Astrocyte (in vitro differentiated cells and primary cell): ENCODE measurements at places on chromosomes 7 and 10. TPM values are rescaled to one million over a fixed set of nuclear protein-coding genes. Genes with fewer than 3 reads are reported as not detected.

GRCh38 chr7:98404840-98405239, 4.0 kb upstream of the BAIAP2L1 start:
- no peak for DNase-seq

DNA sequence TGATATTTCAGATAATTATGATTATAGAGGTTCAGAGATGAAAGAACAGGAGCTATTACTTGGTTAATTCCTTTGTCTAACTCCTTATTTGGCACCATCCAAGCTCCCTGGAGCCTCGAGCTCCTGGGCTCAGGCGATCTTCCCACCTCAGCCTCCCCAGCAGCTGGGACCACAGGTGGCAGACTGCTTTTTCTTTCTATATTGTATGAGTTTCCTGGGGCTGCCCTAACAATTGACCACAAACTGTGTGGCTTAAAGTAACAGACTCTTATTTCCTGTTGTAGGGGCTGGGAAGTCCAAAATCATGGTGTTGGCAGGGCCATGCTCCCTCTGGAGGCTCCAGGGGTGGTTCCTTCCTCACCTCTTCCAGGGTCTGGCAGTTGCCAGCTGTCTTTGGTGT, 163.3 kb upstream of the ADCY1 start:
- DNase-seq, result no peak

DNA sequence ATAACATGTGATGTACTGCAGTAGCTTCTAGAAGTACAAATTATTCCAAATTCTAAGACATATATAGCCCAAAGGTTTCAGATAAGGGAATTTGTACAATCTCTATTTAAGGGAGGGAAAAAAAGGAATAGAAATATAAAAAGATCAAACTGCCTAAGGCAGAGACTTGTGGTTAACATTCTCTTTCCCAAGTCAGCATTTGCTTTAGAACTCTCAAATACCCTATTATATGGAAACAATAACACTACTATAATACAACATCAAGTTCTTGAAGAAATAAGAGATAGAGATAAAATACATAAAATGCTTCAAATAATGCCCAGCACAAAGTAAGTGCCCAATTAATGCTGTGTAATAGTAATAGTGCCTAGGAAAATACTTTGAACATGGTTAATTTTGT, 123.1 kb downstream of the CRPPA start:
- DNase-seq, result no peak

DNA sequence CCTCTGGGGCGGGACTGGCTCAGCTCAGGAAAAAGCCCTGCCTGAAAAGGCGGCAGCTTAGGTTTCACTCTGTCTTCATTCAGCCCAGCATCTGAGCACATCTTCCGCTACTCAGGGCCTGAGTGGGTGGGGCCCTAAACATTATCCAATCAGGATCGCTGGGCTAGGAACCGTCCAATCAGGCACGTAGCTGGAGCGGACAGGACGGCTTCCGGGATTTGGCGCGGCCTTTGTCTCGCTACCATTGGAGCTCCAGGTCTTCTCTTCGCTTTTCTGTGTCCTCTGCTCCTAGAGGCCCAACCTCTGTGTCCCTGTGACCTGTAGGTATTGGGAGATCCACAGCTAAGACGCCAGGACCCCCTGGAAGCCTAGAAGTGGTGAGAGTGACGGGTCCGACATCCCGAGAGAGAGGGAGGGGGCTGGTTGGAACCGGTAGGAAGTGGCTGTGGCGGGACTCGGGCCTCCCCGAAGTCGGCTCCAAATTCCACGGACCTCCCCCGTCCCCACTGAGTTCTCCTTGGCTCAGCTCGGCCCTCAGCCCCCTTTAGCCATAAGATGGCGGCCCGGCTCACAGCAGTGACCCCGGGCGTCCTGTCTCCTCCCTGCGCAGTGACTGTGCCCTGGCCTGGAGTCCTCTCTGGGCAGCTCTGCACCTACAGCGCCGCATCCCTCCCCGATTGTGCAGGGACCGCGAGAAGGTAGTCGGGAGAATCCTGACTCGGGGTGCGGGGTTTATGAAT, 99.1 kb downstream of the ZNF680 start:
- peak; percentile 56 for DNase-seq

DNA sequence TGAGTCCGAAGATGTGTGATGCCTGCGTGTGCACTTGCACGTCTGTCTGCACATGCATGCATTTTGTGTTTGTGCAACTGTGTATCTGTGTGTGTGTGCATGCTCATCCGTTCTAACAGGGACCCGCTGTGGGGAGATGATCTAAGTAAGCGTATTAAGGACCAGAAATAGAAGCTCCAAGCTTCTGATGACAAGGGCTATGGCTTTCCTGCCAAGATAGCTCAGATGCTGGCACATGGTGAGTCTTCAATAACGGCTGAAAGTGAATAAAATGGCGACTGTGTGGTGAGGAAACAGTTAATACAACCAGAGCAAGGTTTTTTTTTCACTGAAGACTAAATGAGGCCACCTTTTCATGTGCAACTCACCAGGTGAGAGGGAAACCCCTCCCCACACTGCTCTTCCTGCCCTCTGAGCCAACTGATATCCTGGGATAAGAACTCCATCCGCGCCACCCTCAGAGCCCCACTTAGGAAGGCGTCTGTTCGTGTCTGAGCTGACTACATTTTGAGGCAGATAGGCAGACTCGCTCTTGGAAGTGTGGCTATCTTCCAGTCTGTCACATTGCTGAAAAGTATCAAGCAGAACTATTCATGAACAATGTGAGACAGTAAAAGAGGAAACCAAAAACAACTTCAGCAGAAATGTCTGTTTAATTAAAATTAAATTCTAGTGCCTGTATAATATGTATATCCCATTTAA, 47.4 kb upstream of the TCERG1L start:
- no peak for DNase-seq

DNA sequence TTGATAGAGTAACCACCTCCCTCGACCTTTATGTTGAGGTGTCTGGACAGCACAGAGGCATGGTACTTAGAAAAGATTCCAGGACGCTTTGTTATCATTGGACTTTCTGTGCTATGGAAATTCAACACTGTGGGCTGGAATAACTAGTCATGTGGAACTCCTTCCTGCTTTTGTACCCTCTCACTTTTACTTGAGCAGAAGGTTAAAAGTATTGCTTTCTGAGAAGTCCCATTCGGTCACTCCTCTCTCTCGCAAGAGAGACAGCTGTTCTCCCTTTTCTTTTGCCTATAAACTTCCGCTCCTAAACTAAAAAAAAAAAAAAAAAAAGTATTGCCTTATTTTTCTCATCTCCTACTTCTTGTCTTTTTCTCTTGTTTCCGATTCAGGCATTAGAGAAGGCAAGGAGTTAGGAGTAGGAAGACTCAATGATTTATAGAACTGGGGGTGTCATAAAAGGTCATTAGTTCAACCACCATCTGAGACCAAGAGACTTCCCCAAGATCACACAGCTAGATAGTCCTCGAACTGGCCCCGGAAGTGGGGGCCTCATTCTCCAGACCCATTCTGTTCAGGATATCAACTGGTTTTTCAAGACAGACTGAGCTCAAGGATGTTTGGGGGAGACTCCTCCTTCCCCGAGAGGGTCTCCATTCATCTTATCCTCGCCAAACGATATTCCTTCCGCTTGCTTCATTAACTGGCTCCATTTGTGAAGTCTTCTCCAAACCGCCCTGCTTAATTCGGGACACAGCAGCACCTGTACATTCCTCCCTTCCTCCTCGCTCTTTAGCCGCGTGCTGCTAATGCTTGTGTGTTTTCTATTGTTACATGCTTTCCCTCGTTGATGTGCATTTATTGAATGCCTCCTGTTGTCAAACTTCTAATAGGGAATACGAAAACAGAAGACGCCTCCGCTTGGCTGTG, 995 bp upstream of the INPP5F start:
- DNase-seq, result peak; percentile 33

- no peak for DNase-seq
Measured at GRCh38 chr10:124027031-124027611, 66.3 kb downstream of the CHST15 start.

- DNase-seq, result no peak
Measured at GRCh38 chr7:23121165-23121564, 15.6 kb downstream of the KLHL7 start.

DNA sequence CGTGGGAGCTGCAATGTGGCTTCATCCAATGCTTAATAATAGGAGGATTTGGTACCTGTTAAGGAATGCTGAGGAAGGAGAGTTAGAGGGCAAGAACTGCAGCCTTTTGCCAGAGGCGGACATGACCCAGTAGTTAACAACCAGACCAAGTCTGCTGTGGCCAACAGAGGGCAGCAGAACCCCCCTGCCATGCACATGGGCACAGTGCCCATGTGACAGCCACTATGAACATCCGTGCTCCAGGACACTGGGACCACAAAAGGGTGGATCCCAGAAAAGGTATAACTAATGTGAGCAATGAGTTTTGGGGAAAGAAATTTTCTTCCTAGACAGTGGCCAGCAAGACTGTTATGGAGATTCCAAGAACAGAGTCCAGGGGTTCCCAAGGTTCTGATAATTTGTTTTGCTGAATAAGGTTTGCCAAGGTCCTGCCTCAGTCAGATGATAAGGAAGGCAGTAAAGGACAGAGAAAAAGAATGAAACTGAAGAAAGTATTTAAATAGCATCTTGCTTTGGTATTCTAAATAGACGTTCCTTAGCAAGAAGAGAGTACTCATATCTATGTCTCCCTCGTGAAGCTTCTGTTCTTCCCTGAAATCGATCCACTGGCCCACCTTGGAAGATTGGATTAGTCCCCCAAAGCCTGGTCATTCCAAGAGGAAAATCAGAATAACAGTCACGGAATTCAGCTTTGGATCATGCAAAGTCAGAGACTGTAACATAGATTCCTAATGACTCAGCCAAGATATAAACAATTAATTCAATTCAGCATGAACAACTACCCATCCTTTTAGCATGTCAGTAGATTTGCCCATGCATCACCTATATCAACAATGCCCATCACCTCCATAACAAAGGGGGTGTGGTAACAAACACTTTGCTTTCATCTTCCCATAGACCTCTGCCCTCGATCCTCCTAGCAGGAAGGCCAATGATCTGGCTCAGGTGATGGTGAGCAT, 56.0 kb downstream of the LGI1 start:
- DNase-seq, result peak; percentile 27

- no peak for DNase-seq
Measured at GRCh38 chr7:3143869-3144775, 100.5 kb upstream of the CARD11 start.

The ERVW-1 gene
- total RNA-seq, result 0.19 TPM in 1 of 2 replicates, not detected in the other

The HYAL4 gene
- not detected in 2 replicates for total RNA-seq

The TMEM273 gene
- total RNA-seq, result not detected in 2 replicates

The OR2A12 gene
- not detected in 2 replicates for total RNA-seq

The GATAD1 gene
- total RNA-seq, result 22.5 and 23.1 TPM in 2 replicates

The PLAC9 gene
- total RNA-seq, result 1.5 and 2.3 TPM in 2 replicates

The C7orf57 gene
- total RNA-seq, result not detected in 2 replicates

The LIPJ gene
- total RNA-seq, result not detected in 2 replicates

The CALY gene
- total RNA-seq, result 0.77 and 1.1 TPM in 2 replicates

The LRRC4 gene
- total RNA-seq, result 4.4 and 4.5 TPM in 2 replicates

The CYP2C19 gene
- not detected in 2 replicates for total RNA-seq

The GAD2 gene
- total RNA-seq, result not detected in 2 replicates

The NEURL1 gene
- 1.4 and 1.5 TPM in 2 replicates for total RNA-seq

The CNTNAP2 gene
- total RNA-seq, result 14.0 and 20.0 TPM in 2 replicates

The NPC1L1 gene
- total RNA-seq, result 0.05 and 0.07 TPM in 2 replicates

The PDE1C gene
- 14.9 and 31.6 TPM in 2 replicates for total RNA-seq

The CCL26 gene
- not detected in 2 replicates for total RNA-seq

The WNT8B gene
- total RNA-seq, result not detected in 2 replicates

The CYP26C1 gene
- not detected in 2 replicates for total RNA-seq
